Umbilical cord (tissue), 2 donors: ENCODE measurements at places on chromosomes 3 and 15.

DNA sequence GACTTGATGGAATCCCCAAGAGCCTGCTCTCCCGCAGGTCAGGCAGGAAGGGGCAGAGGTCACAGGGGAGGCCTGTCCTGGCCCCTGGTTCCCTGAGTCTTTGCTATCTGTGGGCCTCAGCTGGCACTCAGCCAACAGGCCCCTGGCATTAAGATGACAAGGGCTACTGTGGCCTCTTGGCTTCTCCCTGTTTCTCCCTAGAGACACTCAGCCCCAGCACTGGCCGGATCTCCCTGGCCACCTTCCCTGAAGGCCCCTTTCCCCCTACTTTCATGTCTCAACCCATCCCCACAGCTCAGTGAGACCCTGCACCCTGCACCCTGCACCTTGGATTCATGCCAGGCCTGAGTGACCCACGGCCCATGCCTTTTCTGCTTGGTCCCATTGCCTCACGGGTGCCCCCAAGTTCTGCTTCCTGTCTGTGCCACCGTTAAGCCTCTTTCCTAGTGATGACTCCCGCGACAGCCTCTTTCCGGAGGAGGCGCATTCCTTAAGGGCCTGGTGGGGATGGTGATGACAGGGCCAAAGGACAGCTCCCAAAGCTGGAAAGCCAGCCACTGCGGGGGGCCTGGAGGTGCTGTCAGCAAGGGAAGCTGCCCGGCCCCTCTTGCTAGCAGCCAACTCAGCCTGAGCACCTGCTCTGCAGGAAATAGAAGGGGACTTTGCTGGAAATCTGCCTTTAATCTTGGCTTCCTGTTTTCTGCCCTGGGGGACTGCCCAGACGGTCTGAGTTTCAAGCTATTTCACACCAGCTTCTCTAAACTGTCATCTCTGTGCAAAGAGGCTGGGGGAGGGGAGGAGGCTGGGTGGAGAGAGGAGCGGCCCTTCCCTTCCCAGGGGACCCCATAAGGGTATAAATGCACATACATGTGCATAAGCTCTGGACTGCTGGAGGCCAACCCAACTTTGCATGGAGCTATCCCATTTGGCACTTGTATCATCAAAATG, 4.8 kb upstream of the CSK start:
- no peak for DNase-seq

DNA sequence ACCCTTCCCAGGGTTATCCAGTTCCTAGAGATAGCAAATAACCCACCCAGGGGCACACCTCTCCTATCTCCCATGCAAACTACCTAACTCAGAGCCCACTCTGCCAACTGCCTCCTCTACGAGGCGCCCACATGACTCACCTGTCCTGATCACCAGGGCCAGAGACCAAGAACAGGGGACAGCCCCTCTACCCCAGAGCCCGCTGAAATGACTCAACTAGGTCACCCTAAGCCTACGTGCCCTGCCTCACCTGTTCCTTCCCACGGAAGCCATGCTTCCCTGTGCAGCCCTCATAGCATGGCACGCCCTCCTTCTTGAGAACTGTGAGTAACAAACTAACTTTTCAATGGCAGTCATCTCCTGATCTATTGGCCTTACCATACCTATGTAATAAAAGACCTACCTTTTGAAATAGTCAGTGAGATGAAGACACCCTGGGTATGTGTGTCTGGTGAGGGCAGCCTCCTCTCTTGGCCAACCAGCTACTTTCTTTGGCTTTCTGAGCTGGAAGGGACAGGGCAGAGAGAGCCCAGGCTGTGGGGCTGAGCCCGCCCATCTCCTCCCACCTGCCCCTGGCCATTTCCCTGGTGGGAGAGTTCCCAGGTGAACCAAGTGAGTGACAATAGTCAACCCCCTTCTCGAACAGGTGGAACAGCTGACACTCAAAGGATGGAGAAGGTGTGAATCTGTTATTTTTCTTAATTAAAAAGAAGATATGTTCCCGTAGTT, 25.5 kb upstream of the PRR23E start:
- DNase-seq = no peak

GRCh38 chr3:183275418-183275817, 22.4 kb downstream of the B3GNT5 start:
- DNase-seq = peak; percentile 63

GRCh38 chr3:39134305-39134704, 19.1 kb downstream of the CSRNP1 start:
- DNase-seq = no peak

- no peak for DNase-seq
Measured at GRCh38 chr3:17466028-17466427, 276.4 kb downstream of the TBC1D5 start.

DNA sequence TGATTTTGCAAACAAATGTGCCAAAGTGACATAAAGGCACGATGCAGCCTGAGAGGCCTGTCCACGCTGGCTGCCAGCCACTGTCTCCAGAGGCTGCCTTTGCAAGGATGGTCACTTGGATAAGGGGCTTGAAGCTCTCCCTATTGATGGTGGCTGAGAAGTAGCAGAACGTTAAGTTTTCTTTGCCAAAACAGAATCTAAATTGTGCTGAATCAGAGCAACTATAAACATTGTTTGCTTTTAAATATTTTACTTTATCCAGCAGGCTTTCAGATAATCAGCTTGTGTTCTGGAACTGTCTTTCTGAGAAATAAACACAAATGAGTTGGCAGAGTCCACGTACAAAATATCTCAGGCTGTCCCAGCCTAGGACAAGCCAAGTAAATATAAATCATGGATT, 23.8 kb upstream of the CNBP start:
- DNase-seq = peak; percentile 90

DNA sequence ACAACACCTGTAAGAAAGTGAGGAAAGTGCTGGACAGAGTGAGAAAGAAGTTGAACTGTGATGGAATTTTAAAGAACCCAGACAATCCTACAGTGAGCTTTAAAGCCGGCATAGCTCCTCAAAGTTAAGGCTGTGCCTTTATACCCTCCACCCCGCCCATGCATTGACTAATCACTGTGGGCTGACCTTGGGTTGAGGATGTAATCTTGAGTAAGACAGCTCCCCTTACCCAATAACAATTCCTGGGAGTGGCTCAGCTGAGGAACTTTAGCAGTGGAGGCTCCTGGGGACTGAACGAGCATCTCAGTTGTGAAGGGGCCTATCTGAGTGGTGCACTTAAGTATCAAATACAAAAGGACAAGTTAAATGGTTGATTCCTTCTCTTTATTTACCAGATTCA, 35.7 kb upstream of the ZNF770 start:
- DNase-seq = no peak

GRCh38 chr3:163523375-163523774, 1554.9 kb downstream of the SI start:
- no peak for DNase-seq

DNA sequence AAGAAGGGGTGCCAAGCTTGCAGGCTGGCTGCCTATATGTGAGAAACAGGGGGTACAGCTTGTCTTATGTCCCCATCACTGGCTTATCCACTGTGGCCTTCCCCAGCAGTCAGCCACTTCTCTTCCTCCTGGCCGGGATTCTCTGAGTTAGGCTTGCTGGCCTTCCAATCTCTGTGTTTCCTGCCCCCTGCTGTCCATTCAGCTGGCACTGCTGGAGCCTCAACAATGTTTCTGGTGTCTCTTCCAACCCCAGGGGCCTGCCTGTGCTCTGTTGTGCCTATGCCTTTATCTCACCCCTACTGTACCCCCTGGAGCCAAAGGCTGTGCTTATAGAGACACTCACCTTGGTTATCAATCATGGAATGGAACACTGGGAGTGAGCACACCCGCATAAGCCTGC, 36.5 kb downstream of the ANAPC13 start:
- no peak for DNase-seq

DNA sequence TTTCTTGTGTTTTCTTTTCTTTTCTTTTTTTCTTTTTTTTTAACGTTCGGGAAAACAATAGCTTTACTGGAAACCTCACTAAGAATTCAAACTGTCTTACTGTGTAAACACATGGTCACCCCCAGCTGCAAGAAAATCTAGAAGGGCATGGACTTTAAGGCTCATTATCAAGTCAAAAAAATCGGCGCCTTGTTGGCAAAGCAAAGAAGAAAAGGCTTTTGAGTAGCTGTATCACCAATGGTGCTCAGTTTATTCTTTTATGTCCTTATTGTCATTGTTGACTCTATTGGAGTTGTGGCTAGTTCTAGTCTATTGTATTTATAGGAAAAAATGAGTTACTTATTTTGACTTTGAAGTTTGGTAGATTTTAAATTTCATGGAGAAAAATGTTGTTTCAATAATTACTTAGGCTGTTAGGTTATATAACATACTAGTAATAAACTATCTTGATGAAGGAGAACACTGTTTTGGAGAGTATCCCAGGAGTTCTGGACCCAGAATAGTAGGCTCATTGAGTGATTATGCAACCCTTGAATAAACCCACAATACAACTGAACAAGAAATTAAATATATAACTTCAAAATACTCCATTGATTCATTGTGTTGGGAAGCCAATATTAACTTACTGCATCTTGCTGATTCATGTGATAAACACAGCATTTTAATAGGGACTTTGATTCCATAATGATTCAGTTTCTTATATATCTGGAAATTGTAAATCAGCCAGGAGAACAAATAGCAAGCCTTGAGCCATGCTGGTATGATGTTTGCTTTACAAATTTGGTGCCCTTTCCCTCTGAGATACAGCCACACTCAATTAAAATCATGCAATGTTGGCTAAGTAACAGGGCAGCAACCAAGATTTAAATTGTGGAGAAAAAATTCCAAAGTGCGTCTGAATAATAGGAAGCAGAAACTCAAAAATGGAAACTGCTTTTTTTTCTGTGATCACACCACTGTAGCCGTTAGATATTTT, 27.8 kb upstream of the GOLIM4 start:
- DNase-seq = no peak
